ENCODE measurements at places on chromosomes 11 and 22. TPM values are rescaled to one million over a fixed set of nuclear protein-coding genes. Genes with fewer than 3 reads are reported as not detected.

NXPE4 gene
- polyA plus RNA-seq = not detected

C11orf16 gene
- not detected for polyA plus RNA-seq

PTPN5 gene
- polyA plus RNA-seq = 0.18 TPM

CCDC73 gene
- polyA plus RNA-seq = 0.07 TPM

C1QTNF4 gene
- polyA plus RNA-seq = 7.5 TPM

ACRV1 gene
- 0.18 TPM for polyA plus RNA-seq

BEST1 gene
- 3.5 TPM for polyA plus RNA-seq

CARNS1 gene
- 41.8 TPM for polyA plus RNA-seq

MUC6 gene
- polyA plus RNA-seq = 0.41 TPM

ARHGAP20 gene
- 12.8 TPM for polyA plus RNA-seq

All from muscle of back (tissue), 13 donors.